ENCODE measurements at places on chromosomes 1 and 21. TPM values are rescaled to one million over a fixed set of nuclear protein-coding genes. Genes with fewer than 3 reads are reported as not detected.

DNA sequence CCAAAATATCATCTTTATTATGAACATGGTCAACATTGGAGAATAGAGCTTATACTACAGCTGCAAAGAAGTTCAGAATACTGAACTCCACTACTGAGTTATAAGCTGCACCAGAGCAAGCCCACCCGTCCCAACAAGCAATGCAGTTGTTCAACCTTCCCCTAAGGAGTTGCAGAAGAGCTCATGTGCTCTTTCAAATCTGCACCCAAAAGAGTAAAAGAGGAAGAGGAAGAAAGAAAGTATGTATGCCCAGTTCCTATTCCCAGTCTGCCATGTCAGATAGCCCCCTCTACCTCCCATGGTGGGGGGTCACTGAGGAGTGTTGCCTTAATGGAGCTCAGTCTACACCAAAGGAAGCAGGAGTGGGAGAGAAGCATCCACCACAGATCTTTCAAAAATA lies 6.9 kb downstream of the C1orf162 start:
- no peaks in the 10 kb centered on the region for H3K27me3 ChIP-seq
- no peak overlapping the region for H3K27ac ChIP-seq
- H3K4me1 ChIP-seq: no peaks in the 10 kb centered on the region

DNA sequence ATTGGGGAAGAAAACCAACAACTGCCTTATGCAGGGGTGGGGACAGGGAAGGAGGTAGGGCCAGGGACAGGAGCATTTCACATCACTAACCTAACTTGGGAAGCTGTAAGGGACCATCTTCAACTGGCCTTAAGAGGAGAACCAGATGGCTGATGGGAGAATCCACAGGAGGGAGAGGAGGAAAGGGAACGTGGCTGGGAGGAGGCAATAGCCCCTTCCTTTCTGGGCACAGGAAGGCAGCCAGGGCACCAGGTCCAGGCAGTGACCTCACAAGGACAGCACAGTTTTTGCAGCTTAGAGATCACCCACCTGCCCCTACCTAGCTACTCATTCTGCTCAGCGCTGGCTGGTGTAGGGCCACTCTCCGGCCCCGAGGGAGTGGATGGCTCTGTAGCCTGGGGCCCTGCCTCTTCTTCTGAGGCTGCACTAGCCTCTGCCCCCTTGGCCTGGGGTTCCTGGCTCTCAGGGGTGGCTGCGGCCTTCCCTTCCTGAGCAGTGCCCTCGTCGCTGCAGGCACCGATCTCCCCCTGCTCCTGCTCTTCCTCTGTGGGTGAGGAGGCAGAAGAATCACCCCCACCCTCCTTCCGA lies 1.7 kb downstream of the MARCKSL1 start:
- peaks cover 50% of the 10 kb centered on the region for H3K4me1 ChIP-seq
- no peak for DNase-seq
- peak overlapping the region; percentile 79 for H3K4me3 ChIP-seq
- peaks cover 2% of the 10 kb centered on the region for H3K36me3 ChIP-seq

- H3K4me3 ChIP-seq: no peak overlapping the region
- 0 out of 2 replicates have a peak, but pooled peaks cover 17% of the 10 kb centered on the region for H3K36me3 ChIP-seq
- no peak overlapping the region for H3K27ac ChIP-seq
- 0 out of 2 replicates have a peak, but pooled peaks cover 8% of the 10 kb centered on the region for H3K4me1 ChIP-seq
- DNase-seq: no peak
These were observed 11.2 kb downstream of the SFT2D2 start for GRCh38 chr1:168236836-168237611.

DNA sequence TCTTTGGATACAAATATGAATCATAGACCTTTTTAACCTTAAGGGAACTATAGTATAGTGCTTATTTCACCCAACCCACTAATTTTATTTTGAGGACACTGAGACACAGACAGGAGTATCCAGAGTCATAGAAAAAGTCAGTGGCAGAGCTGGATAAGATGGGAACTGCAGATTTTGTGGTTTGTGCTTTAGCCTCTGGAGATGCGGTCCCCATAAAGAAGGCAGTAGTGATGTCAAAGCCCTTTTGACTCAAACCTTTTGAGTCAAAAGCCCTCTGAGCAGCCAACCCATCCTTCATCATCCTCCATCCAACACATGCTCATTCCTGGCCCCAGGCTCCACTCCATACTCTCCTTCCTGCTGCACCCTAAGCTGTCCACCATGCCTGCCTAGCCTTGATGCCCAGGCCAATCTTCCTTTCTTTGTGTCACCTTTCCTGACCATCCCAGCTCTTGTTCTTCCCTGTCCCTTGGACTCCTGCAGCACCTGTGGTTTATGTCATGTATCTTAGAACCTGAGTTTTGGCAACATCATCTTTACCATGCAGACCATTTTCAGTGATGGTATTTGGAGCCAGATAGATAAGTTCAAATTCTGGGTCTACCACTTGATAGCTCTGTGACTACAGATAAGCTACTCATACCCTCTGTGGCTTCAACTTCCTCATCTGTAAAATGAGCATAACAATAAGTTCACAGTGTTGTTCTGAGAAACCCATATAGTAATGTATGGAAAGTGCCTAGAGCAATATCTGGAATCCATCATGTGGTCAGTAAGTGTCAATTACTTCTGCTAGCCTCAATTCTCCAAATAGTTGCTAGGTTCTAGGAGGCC lies 20.1 kb downstream of the SLAMF1 start:
- no peaks in the 10 kb centered on the region for H3K4me1 ChIP-seq
- DNase-seq: no peak
- H3K4me3 ChIP-seq: no peak overlapping the region
- H3K27ac ChIP-seq: no peak overlapping the region

DNA sequence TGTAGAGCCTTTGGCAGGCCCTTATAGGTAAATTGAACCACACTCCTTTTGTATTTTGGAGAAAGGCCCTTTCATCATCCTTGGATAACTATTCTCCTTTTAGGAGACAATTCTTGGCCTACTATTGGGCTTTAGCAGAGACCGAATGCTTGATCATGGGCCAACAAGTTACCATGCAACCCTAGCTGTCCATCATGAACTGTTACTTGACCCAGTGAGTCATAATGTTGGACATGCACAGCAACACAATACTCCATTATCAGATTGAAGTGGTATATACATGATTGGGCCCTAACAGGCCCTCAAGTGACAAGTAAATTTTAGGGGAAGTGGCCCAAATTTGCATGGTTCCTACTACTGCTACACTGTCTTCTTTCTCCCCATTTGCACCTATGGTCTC lies 84.4 kb downstream of the CATSPERE start:
- H3K36me3 ChIP-seq: no peaks in the 10 kb centered on the region
- DNase-seq: no peak
- no peak overlapping the region for H3K27ac ChIP-seq

DNA sequence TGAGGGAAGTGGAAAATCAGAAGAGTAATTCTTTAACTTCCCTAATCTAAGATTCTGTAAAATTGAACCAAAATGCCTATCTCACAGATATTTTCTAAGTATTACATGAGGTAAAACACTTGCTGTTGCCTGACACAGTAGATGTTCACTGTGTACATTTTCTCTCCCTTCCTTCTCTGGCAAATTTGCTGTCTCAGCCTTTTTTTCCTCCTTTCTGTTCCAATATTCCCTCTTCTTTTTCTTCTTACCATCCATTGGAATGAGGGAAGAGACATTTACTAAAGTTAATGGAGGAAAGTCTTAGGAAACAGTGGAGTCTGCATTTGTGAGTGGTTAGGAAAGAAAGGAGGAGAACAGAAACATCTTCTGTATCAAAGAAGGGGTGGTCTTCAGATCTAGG lies 239.9 kb downstream of the ZP4 start:
- H3K27me3 ChIP-seq: peaks cover 11% of the 10 kb centered on the region
- no peak overlapping the region for H3K27ac ChIP-seq
- H3K4me1 ChIP-seq: no peaks in the 10 kb centered on the region
- no peak for DNase-seq
- no peak overlapping the region for H3K4me3 ChIP-seq

DNA sequence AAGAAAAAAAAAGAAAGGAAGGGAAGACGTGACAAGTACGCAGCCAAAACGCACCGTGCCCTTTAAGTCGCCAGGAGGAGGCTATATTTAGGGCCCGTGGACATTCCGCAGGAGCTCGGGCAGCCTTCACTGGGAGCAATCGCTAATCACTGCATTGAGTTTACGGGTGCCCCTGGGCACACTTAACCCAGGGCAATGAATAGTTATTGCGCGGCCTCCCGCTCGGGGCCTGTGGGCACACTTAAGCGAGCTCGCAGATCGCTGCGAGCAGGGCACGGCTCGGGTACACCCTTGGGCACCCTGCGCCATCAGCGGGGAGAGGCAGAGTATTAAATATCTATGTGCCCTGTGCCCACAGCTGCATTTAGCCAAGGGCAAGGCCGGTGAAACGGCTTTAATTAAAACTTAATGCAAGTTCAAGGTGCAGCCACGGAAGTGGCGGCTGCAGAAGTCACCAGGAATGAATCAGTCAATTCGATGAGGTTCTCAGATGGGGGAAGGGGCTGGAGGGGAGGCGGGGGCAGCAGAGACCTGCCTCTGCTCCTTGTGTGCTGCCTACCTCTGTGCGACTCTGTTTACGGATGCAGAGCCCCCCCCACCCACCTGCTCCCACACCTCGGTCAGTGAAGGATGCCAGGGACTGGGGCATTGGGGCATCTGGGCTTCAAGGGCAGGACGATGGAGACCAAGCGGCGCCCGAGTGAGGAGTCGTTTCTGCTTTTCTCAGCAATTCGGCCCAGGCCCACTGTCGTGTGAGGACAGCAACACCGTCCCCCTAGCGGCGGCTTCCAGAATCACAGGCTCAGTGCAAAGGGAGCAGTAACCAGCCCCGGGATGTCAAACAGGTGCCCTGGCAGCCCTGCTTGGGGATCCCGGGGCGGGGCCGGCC lies 51.8 kb upstream of the TARDBP start:
- H3K27ac ChIP-seq: no peak overlapping the region
- no peaks in the 10 kb centered on the region for H3K27me3 ChIP-seq
- H3K4me1 ChIP-seq: peaks cover 5% of the 10 kb centered on the region
- H3K4me3 ChIP-seq: no peak overlapping the region

DNA sequence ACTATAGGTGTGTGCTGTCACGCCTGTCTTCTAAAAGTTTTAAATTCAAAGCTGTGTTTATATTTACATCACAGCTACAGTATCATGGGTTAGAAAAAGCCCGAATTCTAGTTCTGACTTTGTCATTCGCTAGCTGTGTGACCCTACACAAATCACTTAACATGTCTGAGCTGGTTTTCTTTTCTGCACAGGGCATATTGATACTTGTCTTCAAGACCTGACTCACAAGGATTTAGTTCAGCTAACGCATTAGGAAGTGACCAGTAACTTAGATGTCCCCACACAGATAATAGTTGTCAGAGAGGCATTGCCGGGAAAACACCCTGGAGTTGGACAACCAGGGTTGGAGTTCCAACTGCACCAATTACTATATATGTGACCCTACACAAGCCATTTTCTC lies 25.9 kb downstream of the GIPC2 start:
- no peak overlapping the region for H3K4me3 ChIP-seq
- no peak overlapping the region for H3K27ac ChIP-seq
- no peak for DNase-seq
- H3K36me3 ChIP-seq: no peaks in the 10 kb centered on the region
- H3K4me1 ChIP-seq: peaks cover 18% of the 10 kb centered on the region

- no peak overlapping the region for H3K27ac ChIP-seq
- no peaks in the 10 kb centered on the region for H3K4me1 ChIP-seq
- H3K4me3 ChIP-seq: no peak overlapping the region
- no peak for DNase-seq
- no peaks in the 10 kb centered on the region for H3K27me3 ChIP-seq
These were observed 12.9 kb upstream of the LELP1 start for GRCh38 chr1:153190373-153190772.

DNA sequence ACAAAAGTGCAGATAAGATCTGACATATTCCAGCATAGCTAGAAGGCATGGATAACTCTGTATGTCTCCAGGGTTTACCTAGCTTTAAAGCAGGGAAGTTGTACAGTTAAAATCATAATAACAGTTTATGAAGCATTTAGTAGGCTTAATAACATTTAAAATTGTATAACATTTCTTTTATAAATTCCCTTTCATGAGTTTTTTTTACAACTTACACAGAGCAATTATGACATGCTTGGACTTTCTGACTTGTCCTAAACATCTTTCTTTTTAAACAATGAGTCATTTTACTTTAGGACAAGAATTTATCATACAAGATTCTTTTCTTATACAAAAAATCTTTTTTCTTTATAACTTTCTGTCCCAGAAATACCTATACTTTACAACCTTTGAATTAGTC lies 408.5 kb upstream of the NEGR1 start:
- H3K36me3 ChIP-seq: no peaks in the 10 kb centered on the region
- H3K27me3 ChIP-seq: no peaks in the 10 kb centered on the region
- no peaks in the 10 kb centered on the region for H3K4me1 ChIP-seq
- DNase-seq: no peak

DNA sequence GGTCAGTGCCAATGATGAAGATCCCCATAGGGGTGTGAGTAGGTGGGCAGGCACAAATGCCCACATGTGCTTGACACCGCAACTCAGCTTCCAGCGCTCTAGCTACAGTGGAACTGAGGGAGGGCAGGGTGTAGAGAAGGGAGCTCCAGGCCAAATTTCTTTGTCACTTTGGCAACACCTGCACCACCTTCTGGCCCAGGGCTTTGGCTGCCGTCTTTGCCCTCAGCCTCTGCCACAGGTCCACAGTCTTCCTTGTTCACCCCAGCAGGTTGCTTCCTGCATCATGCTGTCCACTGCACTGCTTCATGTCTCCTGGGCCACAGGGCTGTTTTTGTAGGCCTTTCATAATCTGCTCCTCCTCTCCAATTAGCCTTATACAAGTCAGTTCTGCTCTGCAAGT lies 20.4 kb upstream of the FMOD start:
- no peak for DNase-seq
- peaks cover 58% of the 10 kb centered on the region for H3K27me3 ChIP-seq
- H3K4me3 ChIP-seq: no peak overlapping the region
- H3K36me3 ChIP-seq: no peaks in the 10 kb centered on the region
- H3K4me1 ChIP-seq: no peaks in the 10 kb centered on the region

DNA sequence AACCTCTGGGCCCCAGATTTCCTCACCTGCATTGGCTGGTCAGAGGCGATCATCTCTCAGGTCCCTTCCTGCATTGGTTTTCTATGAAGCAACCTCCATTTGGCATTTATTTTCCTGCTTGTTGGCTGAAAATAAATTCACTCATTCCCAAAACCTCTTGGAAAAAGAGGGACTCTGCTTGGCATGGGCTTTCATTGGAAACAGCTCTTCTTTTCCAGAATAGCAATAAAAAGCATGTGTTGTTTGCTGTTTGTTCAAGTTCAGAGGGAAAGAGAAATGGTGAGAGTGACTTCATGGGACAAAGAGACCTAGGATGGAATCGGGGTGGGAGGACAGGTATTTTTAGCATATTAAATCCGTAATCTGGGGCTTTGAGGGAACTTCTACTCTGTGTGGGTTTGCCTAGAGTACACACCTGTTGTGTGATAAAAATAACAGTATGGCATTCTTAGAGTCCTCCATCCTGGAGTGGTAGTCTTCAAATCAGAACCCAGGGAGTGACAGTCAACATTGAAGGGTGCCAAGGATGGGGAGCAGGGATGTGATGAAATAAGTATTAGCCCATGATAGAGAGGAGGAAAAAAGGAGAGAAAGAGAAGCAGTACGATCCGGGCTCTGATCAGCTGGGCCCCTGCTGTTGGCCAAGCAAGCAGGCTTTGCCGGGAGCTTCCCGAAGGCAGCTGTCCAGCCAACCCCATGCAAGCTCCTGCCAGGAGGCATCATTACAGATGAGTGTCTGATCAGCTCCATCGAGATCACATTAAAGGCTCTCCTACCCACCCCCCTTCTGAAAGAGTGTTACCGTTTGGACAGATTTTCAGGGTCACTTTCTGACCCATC lies 131.9 kb upstream of the NFIA start:
- H3K27ac ChIP-seq: no peak overlapping the region
- H3K36me3 ChIP-seq: no peaks in the 10 kb centered on the region
- no peaks in the 10 kb centered on the region for H3K27me3 ChIP-seq

S100A7A gene
- total RNA-seq: not detected

LCE2C gene
- not detected for total RNA-seq

DIO1 gene
- total RNA-seq: not detected

IGSF5 gene
- total RNA-seq: not detected

DDOST gene
- total RNA-seq: 251 TPM

Data from PC-9 (cell line).